Astrocyte of the cerebellum (primary cell): ENCODE measurements at places on chromosomes 3 and 15.

DNA sequence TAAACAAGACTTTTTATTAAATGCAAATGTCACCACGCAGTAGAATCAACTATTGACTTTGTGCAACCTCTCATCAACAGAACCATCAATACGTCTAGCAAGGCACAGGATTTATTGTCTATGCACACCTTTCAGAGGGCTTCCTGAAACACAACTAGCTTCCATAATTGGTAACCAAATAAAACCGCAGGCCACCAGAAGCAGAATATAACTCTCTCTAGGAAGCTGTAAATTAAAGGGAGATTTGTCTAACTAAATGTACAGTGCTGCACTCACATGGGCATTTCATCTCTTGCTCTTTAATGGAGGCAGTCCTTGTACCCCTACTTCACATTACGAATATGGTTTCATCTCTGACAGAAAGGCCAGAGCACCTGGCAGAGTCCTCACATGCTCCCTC lies 93.0 kb downstream of the FHIT start:
- DNase-seq, result no peak

DNA sequence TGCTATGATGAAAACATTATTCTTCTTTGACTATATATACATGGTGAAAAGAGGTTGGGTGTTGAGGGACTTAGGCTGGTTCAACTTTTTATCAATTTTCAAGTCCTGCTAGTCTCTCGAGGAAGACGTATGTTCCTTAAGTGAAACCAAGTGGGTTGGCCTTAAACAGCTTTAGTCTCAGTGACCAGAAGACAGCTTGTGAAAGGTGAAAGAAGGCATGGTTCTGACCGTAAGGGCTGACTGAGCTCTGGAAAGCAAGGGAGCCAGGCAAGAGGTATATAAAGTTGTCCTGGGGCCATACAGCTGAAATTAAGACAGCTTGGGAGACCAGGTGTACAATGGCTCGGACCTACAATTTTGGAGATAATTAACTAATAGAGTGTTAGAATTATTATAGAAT lies 128.9 kb upstream of the TP63 start:
- DNase-seq, result no peak

DNA sequence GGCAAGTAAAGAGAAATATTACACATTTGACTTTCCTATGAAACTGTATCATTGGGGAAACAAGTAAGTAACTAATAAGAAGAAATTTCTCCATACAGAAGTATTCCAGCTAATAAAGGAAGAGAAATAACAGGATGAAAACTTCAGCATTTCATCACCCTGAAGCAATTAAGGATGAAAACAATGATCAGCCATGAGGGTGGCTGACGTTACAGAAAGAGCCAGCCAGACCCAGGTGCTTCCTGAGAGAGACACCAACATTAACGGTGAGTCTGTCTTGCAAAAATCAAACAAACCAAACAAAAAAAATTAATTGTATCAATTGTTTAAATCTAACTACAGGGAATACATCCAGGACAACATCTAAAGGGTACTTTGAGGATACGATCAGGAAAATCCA lies 190.0 kb downstream of the ARRDC4 start:
- no peak for DNase-seq

DNA sequence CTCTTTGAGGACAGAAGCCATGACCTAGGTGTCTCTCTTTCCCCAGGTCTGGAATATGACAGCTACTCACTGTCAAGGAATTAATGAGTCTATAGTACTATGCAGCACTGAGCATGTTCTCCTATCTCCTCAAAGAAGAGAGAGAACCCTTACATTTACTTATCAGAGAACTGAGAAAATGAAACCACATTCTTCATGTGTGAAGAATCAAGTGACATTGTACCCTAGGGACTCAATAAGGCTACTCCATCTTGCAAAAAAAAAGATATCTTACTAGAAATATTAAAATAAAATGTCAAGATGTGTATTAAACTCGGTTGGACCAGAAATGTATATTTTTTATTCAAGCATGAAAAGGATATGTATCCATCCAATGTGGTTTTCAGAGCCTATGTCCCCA lies 133.2 kb upstream of the COL8A1 start:
- DNase-seq, result no peak

- DNase-seq, result no peak
Observed at GRCh38 chr3:37477711-37478487, 303.5 kb upstream of the LRRFIP2 start.

GRCh38 chr3:60746695-60747416 lies 504.4 kb downstream of the FHIT start:
- DNase-seq, result no peak

GRCh38 chr3:66372681-66373350 lies 128.0 kb downstream of the LRIG1 start:
- no peak for DNase-seq
